GM13977 (cell line): ENCODE measurements at places on chromosomes 2 and 18.

DNA sequence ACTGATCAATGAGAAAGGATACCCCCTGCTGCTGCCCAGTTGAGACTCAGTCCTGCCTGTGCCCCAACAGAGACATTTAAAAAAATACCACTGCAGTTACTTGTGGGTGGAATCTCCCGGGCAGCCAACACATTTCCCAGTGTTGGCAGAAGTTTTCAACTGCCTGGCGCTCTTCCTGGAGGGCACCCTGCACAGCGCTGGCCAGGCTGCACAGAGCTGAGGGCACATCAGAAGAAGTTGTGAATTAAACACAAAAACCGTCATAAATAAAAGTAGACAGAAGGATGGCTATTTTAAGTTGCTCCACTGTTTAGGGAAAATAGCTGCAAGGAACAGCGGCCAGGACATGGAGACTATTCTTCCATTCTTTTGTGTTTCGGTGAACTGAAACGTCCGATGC lies 110.2 kb upstream of the THOC1 start:
- no peak for DNase-seq

- no peak for DNase-seq
Observed at GRCh38 chr2:126774761-126775160, 118.8 kb downstream of the GYPC start.

DNA sequence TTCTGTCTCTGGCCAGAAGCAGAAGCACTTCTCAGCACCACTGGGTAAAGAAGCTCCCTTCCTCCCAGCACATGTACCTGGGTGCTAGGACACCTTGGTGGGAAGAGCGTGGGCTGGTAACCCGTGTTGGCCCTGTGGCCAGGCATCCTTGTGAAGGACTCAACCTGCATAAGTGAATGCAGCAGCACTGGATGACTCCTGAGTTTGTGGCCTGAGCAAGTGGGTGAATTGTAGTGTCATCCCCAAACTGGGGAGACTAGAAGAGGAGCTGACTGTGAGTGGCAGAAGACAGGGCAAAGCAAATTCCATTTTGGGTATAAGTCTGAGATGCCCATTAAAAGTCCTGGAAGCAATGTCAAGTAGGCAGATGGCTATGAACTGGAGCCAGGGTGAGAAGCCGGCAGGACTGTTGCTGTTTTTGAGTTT lies 63.4 kb downstream of the STAT1 start:
- DNase-seq = no peak

- no peak for DNase-seq
Observed at GRCh38 chr2:853203-853870, 97.3 kb upstream of the SNTG2 start.

DNA sequence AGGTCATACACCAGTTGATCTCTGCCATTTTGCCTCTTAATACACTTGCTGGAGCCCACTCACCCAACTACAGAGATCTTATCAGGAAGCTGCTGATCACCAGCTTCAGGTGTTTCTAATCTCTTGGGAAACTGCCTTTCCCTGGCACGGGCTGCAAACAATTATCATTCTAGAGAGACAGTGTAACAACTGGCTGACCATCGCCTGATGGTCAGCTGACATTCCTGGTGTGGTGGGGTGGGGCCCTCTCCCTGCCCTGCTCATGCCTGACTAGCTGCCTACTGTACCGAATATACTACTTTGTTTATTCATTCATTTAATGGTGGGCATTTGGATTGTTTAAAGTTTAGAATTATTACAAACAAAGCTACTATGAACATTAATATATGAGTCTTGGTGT lies 311.5 kb downstream of the CBLN2 start:
- DNase-seq = no peak

DNA sequence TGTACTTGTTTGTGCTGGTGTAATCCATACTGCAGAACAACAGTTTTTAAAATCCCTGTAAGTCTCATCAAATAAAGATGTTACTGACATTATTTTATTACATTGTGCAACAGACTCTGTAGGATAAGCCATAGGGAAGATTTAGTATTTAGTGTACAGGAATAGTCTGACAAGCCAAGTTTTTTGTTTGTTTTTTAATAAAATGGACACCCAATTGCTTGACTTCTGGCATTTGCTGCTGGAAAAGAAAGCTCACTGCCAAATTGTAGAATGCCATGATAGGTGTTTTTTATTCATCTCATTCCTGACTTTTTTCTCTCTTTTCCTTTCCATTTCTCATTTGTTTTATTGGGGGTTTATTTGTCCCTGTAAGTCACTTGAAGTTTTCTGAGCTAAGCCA lies 38.1 kb downstream of the SMARCAL1 start:
- no peak for DNase-seq

DNA sequence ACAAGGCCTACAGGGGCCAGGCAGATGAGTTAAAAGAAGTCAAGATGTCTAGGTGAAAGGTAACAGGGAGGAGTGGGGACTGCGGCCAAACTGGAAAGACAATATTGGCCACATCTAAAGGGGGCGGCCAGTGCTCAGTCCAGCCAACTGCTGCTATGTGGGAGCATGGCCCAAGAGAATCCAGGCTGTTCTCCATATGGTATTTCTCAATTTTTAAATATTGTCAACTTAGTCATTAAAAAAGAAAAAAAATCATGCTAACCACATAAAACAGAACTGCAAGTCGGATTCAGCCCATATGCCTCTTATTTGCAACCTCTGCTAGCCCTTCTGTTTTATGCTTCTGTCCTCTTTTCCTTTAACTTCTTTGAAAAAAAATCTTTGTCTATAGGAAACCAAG lies 14.8 kb downstream of the TRABD2A start:
- DNase-seq = no peak

GRCh38 chr2:3449936-3450335 lies 69.4 kb downstream of the ADI1 start:
- DNase-seq = no peak
